ENCODE measurements at places on chromosomes 7 and 10. TPM values are rescaled to one million over a fixed set of nuclear protein-coding genes. Genes with fewer than 3 reads are reported as not detected.

Gene POP7
- 27.2 TPM for total RNA-seq

Gene PNLIPRP3
- not detected for total RNA-seq

Gene GATA3
- 59.6 TPM for total RNA-seq

Gene PRSS1
- total RNA-seq: not detected

Gene ZNF503
- 58.3 TPM for total RNA-seq

Gene ANKRD7
- total RNA-seq: not detected

Gene THSD7A
- 9.5 TPM for total RNA-seq

Gene ARMS2
- total RNA-seq: not detected

Gene SPDYE5
- total RNA-seq: 0.16 TPM

Gene OR2A42
- 0.50 TPM for total RNA-seq

Gene TSPAN33
- 7.4 TPM for total RNA-seq

Gene MAP3K8
- total RNA-seq: 29.0 TPM

Gene COBL
- 0.66 TPM for total RNA-seq

Gene HOXA5
- total RNA-seq: 133 TPM

Gene ECHDC3
- 5.7 TPM for total RNA-seq

Gene WASL
- 35.0 TPM for total RNA-seq

Gene ASB10
- not detected for total RNA-seq

Gene MUC3A
- 2.4 TPM for total RNA-seq

Gene GPRIN2
- 20.3 TPM for total RNA-seq

Gene LRRC61
- 3.4 TPM for total RNA-seq

Gene PRKG1
- total RNA-seq: 37.0 TPM

Gene NME8
- 0.86 TPM for total RNA-seq

Gene GBF1
- 51.1 TPM for total RNA-seq

Gene HOXA10
- total RNA-seq: 13.1 TPM

Gene CALHM1
- not detected for total RNA-seq

Gene CDC14C
- 0.11 TPM for total RNA-seq

Gene PAPOLB
- 0.22 TPM for total RNA-seq

Gene CELF2
- total RNA-seq: 27.2 TPM

Gene GRID2IP
- 1.4 TPM for total RNA-seq

Gene TECPR1
- 37.0 TPM for total RNA-seq

Gene SGMS1
- total RNA-seq: 14.9 TPM

Gene CRTAC1
- total RNA-seq: 0.25 TPM

Gene CACNB2
- total RNA-seq: 13.0 TPM

Gene TWIST1
- total RNA-seq: 120 TPM

Gene CD36
- 0.44 TPM for total RNA-seq

Gene BTBD16
- total RNA-seq: not detected

Gene CLDN3
- total RNA-seq: 10.6 TPM

Gene PLAU
- total RNA-seq: 5.1 TPM

Data from mesothelial cell of epicardium (in vitro differentiated cells).